ENCODE measurements at places on chromosomes 1 and 21.

- DNase-seq: no peak
These were observed 156.0 kb upstream of the TIAM1 start for GRCh38 chr21:31500071-31500470.

GRCh38 chr1:104196136-104196535 lies 446.4 kb downstream of the AMY1C start:
- DNase-seq: no peak

DNA sequence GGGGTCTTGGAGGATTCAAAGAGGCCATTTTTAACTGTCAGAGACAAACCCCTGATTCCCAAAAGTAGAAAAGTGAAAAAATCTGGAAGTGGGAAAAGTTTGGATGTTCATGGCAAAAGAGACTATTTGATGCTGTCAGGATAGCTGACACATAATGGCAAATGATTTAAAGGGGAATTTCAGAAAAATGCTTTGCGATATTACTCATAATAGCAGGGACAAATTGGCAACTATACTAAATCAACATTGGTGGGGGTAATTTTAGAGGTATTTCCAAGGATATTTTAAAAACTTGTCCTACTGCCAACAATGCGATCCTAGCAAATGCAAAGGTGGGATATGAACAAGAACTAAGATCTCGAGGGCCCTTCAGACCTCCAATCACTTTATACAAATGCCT lies 5.3 kb upstream of the GSTM4 start:
- DNase-seq: no peak

GRCh38 chr1:4626560-4627319 lies 27.7 kb upstream of the AJAP1 start:
- no peak for DNase-seq

All from NCI-H1694 (cell line).